Hypothalamus (tissue), 51 donors: ENCODE measurements at places on chromosomes 2 and 18.

DNA sequence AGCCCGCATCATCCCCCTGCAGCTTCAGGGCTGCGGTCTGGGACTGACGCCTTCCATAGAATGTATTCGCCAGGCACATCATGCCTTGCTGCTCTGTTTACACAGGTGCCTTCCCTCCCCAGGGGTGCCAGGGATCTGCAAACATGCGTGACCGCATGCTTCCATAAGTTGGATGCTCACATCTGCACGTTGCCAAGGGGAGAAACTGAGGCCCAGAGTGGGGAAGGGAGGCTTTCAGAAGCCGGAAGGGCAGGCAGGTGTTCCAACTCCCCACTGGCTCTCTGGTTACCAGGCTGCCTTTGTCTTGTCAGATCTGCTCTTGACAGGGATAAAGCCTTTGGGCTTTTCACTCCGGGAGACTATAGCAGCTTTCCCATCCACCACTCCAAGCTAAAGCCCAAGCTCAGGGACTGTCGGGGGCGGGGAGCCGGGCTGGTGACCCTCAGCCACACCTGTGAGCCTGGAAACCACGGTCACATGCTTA is 125.8 kb upstream of the TNP1 start:
- DNase-seq: no peak

DNA sequence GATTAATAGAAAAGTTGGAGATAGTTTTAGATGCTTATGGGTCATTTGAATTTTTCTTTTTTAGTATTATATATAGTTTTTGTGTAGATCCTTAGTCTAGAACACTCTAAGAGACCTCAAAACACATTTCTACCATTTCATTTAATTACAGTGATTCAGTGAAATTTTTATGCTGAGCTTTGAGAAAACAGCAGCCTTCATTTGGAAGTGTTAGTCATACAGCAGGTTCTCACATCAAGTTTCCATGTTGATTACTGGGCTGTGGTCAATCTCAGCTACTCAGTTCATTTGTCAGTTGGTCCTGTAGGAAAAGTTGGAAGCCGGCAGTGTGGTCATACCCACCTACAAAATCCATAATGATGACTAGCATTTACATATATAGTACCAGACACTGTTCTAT is 37.9 kb downstream of the MAP3K19 start:
- no peak for DNase-seq

GRCh38 chr2:79876430-79876829 is 363.6 kb downstream of the CTNNA2 start:
- DNase-seq: no peak

DNA sequence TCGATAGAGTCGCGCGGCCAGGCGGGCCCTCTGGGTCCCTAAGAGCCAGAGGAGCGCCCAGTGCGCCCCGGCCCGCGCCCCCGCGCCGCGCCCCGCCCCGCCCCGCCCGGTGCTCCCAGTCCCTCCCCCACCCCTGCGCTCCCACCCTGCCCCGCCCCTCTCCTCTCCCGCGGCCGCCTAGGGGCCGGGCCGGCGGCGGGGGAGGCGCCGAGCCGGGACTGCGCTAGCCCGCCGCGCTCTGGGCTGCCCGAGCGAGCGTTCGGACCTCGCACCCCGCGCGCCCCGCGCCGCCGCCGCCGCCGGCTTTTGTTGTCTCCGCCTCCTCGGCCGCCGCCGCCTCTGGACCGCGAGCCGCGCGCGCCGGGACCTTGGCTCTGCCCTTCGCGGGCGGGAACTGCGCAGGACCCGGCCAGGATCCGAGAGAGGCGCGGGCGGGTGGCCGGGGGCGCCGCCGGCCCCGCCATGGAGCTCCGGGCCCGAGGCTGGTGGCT is at the start of gene GPC1:
TSS of gene GPC1 (plus strand) at position 207 of the 491 bp plus-strand sequence. CDS start at position 463, 256 bp downstream.
- DNase-seq: no peak

GRCh38 chr2:162242586-162243280 is 512 bp downstream of the FAP start:
- no peak for DNase-seq

- DNase-seq: no peak
Measured at GRCh38 chr2:28869494-28870145, 489 bp downstream of the TRMT61B start.

DNA sequence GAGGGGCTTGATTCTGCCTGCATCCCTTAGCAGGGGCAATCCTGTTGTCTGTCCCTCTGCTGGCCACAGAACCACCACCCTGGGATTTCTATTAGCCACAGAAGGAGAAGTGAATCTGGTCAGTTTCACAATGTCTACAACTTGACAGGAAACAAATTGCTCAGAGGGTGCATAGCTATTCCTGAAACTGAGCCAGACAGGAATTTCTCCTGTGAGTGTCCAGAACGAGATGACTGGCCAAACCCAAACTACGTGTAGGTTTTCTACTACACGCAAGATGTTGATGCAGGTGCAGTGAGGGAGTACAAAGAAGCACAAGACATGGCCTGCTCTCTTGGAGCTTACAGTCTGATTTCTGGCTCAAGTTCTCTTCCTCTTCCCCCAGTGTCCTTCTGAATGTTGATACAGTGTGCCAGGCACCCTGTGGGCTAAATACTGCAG is 201.9 kb downstream of the CLIP4 start:
- DNase-seq: no peak

GRCh38 chr2:16736633-16737032 is 71.0 kb upstream of the CYRIA start:
- no peak for DNase-seq

DNA sequence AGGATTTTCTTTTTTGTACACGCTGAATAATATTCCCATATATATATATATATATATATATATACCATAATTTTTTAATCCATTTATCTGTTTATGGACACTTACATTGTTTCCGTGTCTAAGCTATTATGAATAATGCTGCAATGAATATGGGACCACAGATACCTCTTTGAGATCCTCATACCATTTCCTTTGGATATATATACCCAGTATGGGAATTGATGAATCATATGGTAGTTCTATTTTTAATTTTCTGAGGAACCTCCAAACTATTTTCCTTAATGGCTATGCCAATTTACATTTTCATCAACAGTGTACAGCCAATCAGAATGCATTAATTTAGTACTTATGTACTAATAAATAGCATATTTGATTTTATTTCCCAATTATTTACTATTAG is 53.1 kb downstream of the MERTK start:
- no peak for DNase-seq

- DNase-seq: no peak
Measured at GRCh38 chr18:61595615-61596251, 262.5 kb downstream of the CDH20 start.

DNA sequence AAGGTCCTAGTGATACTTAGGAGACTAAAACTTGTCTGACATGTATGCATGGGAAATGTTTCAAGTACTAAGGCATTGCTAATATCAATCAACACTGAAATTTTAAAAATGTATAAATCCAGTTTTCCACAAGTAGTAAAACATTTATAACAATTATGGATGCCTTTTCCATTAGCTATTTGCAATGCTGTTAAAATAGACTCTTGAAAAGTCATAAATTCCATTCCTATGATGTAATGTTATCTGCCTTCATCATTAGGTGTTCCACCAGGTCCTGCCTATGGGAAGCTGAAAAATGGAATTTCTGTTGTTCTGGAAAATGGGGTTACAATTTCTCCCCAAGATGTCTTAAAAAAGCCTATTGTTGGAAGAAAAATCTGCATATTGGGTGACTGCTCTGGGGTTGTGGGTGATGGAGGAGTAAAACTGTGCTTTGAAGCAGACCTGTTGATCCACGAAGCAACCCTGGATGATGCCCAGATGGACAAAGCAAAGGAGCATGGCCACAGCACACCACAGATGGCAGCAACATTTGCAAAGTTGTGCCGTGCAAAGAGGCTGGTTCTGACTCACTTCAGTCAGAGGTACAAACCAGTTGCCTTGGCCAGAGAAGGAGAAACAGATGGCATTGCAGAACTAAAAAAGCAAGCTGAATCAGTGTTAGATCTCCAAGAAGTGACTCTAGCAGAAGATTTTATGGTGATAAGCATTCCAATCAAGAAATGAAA is 18.7 kb downstream of the ELAC1 start:
- no peak for DNase-seq

DNA sequence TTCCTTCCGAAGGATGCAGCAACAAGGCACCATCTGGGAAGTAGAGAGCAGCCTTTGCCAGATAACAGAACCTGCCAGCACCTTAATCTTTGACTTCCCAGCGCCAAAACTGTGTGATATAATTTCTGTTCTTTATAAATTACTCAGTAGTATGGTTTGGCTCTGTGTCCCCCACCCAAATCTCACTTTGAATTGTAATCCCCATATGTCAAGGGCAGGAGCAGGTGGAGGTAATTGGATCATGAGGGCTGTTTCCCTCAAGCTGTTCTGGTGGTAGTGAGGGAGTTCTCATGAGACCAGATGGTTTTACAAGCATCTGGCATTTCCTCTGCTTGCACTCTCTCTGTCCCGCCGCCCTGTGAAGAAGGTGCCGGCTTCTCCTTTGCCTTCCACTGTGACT is 899.9 kb downstream of the TRIB2 start:
- DNase-seq: no peak

GRCh38 chr2:27587025-27587424 is 4.2 kb downstream of the ZNF512 start:
- DNase-seq: no peak

- DNase-seq: no peak
Measured at GRCh38 chr2:156702541-156702940, 266.4 kb downstream of the GPD2 start.

- DNase-seq: no peak
Measured at GRCh38 chr2:162967811-162968210, 129.2 kb upstream of the KCNH7 start.

DNA sequence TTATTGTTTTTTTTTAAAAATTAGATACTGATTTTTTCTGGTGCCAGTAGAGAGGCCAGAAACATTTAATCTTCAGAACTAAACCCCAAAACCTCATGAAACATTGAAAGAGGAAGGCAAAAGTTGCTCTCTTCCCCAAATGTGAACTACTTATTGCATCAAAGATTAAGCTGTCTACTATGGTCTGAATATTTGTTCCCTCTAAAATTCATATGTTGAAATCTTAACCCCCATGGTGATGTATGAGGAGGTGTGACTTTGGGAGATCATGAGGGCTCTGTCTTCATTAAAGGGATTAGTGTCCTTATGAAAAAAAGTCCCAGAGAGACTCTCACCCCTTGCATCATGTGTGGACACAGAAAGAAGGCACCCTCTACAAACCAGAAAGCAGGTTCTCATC is 28.2 kb upstream of the SLC8A1 start:
- no peak for DNase-seq

- DNase-seq: peak; percentile 14
Measured at GRCh38 chr2:202122980-202123720, 50.1 kb downstream of the KIAA2012 start.

DNA sequence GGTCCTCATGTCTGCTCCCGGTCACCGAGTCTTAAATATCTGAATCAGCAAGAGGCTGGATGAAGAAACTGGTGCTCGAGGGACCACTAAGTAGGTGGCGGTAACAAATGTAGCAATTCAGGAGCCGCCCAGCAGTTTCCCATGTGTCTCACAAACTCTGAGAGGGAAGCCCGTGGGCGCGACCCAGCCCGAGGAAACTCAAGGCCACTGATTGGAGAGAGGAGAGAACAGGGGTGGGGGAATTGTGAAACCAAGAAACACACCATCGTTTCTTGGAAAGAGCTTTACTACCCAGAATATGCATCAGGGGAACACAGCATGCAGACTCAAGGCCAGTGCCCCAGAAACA is 10.8 kb downstream of the MLPH start:
- no peak for DNase-seq

GRCh38 chr2:134988994-134989605 is 58.1 kb downstream of the MAP3K19 start:
- DNase-seq: no peak

GRCh38 chr18:8571399-8571798 is 37.8 kb upstream of the RAB12 start:
- no peak for DNase-seq

DNA sequence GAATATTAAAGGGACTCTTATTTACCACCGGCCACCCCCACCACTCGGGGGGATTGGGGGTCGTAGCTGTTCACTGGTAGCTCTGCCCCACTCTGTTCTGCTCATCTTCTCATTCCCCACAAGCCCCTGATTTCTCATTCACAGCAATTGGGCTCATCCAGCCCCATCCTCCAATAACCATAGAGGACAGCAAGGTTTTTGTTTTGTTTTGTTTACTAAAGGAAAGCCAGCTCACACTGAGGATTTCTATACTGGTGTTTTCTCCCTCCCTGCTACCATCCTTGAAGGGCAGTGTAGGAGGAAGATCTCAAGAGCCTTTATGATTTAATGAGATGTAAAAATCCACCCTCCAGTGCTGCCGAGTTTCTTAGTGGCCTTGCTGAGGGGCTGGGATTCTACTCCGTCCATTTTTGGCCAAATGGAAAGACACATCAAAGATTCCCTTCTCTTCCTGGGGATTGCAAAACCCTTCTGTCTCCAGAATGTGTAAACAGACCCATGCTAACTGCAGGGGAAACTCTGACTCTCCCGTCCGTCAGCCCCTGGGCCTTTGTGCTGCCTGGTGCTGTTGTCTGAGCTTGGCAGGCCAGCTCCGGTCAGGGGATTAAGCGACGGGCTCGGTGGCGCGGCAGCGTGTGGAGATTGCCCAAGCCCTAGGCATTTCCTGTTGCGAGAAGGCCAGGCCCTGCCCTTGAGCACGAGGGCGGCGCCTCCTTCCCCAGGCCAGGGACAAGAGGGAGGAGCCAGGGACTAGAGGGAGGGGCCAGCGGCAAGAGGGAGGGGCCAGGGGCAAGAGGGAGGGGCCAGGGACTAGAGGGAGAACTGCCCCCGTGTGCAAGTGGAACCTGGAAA is 165.0 kb downstream of the ANTXR1 start:
- peak; percentile 86 for DNase-seq

DNA sequence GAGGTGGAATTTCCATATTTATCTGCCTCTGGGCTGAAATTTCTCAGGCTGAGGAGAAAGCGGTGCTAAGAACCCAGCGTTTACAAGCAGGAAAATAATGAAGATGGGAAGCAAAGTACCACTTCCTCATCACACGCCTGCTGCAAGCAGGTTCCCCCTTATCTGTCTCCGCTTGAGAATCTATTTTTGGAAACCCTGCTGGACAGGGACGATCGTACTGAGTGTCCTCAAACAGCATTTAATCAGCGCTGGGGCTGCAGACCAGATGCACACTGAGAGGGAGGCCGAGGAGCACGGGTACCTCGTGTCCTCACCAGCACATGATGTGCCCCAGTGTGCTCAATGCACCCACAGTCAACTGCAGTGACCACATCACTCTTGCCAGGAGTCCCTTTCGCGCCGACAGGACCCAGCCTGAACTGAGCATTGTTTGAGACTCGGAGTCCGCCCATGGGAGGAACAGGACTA is 160.4 kb downstream of the HDAC4 start:
- peak; percentile 56 for DNase-seq

DNA sequence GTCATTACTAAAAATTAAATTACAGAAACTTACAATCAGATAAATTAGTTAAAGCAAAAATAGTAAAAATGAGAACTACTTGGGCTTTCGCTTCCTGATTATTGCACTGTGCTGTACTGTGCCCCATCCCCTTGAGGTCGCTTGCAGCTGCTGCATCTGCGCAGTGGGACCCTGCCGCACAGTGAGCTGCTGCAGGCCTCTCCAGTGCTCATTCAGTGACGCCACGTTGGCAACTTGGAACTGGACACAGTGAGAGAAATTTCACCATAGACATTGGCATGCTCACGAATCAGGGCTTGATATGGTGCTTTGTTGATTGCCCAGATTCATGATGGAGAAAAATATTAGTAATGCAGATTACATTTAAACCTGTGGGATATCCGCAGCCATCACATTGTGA is 290.8 kb upstream of the MYT1L start:
- no peak for DNase-seq
